ENCODE measurements at places on chromosomes 12 and 14.
A peak's percentile ranks its signal among the peaks of the same experiment; 100 is the strongest.

DNA sequence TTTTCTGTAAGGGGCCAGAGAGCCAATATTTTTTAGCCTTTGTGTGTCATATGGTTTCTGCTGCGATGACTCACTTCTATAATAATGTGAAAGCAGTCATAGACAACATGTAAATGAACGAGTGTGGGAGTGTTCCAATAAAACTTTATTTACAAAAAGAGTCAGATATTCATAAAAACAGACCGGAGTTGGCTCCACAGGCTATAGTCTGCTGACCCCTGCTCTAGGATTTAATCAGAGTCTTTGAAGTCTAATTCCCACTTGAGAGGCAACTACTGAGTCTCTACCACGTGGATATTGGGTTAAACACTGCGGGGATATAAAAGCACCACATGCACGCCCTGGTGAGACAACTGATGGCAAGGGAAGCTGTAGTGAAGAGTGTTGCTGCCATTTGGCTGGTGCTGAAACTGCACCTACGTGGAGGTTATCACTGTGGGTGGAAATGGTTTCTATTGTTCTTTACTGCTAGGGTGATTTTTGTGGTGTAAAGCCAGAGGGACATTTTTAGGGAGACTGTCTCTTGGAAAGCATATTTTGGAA, 3.6 kb upstream of the NINJ2 start:
- no peak for DNase-seq

GRCh38 chr14:40623643-40624042, 983.0 kb upstream of the LRFN5 start:
- peak; percentile 18 for DNase-seq

- DNase-seq = no peak
These were observed 33.3 kb downstream of the HEATR5A start for GRCh38 chr14:31387091-31387490.

GRCh38 chr14:74577247-74577947, 34.6 kb downstream of the LTBP2 start:
- no peak for DNase-seq

GRCh38 chr12:80299219-80299618, 144.8 kb upstream of the PTPRQ start:
- DNase-seq = no peak

- DNase-seq = no peak
These were observed 24.2 kb upstream of the RHOJ start for GRCh38 chr14:63180011-63180410.

GRCh38 chr14:68585690-68586089, 207.2 kb downstream of the ZFP36L1 start:
- DNase-seq = no peak

- no peak for DNase-seq
These were observed 6.7 kb downstream of the CIT start for GRCh38 chr12:119870457-119870856.

- no peak for DNase-seq
These were observed 41.4 kb downstream of the ATL1 start for GRCh38 chr14:50601394-50601793.

- DNase-seq = no peak
These were observed 495.4 kb upstream of the SEL1L start for GRCh38 chr14:82029038-82029437.

DNA sequence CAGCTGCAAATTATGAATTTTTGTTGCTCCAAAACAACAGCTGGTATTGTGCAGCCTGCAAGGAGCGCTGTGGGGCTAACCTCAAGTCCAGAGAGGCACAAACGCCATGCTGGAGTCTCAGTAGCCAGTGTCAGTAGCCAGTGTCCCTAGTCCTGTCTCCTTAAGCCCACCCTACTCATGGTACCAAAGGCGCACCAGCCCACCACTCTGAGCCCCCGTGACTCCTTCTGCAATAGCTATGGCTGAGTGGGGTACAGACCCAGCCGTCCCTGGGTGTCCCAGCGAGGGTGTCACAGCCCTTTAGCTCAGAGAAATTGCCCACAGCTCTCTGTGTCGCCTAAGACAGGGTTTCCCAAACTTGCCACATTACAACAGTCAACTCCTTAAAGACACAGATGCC, 65.2 kb downstream of the ARL6IP4 start:
- no peak for DNase-seq

DNA sequence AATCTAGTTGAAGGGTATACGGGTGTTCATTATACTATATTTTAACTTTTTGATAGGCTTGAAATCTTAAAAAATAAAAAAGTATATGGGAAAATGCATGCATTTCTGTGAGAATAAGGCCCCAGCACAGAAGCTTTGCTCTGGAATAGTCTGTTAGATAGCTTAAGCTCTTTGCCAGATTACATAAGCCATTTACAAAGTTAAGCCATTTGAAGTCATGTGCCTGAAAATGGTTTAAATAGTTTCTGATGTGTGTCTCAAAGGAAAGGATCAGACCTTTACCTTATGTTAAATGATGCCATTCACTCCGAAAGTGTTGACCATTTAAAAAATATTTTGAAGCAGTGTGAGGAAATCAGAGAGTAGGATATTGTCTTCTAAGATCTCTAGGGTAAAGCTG, 51.3 kb downstream of the WASHC4 start:
- no peak for DNase-seq

- DNase-seq = no peak
These were observed 136.0 kb downstream of the KSR2 start for GRCh38 chr12:117832459-117833457.

DNA sequence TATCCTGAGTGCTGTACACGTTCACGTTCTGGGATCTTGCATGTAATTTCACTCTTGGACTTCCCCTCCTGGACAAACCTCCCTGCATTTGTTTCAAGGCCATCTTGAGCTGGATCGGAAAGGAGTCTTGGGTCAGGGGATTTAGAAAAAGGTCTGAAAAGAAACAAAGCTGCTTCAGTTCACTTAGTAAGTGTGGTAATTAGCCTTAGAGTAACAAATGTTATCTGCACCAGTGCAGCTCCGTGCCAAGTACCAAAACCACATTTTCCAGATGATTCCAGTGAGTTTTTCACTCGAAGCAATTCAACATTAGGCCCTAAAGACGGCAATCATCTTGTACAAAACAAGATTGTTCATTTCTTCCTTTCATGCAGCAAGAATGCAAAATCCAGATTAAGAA, 39.4 kb upstream of the ATXN2 start:
- DNase-seq = no peak

DNA sequence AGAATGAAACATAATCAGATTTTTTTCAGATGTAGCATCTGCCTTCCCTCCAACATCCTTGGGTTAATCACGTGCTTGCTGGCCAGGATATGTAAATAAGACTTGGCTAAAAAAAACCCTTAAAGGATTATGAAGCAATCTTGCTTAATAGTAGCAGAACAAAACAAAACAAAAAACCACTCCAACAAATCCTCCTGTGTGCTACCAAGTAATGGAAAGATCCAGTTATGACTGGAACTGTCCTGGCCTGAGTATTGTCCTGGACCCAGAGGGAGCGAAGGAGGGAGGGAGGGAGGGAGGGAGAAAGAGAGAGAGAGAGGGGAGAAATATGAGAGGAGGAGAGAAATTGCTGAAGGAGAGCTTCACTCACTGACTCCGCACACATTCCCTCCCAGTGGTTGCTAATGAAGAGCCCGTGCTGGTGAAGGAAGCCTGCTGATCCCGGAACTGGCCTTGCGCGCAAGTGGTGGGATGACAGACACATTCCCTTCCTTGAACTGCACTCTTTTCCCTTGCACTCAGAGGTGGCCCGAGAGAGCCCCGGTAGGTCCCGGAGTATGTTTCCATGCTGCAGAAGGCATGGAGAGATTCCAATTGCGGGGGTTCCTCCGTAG, 57.2 kb downstream of the HMGA2 start:
- no peak for DNase-seq

DNA sequence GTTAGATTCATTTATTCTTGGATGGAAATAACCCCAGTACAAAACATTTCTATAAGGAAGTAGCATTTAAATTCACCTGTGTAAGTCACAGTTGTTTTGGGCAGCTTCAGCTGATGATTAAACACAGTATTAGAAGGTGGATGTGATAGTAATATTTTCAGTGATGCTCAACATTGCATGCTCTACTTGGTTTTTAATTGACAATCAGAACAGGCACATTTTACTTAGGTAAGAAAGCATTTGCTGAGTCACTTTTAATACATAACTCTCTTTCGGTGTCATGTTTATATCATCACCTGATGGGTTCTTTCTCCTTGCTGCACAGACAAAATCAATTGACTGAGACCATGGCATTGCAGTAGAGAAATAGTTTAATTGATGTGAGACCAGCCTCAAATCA, 80.7 kb downstream of the CMAS start:
- DNase-seq = no peak

GRCh38 chr12:132284827-132285741, 44.3 kb downstream of the GALNT9 start:
- DNase-seq = no peak

DNA sequence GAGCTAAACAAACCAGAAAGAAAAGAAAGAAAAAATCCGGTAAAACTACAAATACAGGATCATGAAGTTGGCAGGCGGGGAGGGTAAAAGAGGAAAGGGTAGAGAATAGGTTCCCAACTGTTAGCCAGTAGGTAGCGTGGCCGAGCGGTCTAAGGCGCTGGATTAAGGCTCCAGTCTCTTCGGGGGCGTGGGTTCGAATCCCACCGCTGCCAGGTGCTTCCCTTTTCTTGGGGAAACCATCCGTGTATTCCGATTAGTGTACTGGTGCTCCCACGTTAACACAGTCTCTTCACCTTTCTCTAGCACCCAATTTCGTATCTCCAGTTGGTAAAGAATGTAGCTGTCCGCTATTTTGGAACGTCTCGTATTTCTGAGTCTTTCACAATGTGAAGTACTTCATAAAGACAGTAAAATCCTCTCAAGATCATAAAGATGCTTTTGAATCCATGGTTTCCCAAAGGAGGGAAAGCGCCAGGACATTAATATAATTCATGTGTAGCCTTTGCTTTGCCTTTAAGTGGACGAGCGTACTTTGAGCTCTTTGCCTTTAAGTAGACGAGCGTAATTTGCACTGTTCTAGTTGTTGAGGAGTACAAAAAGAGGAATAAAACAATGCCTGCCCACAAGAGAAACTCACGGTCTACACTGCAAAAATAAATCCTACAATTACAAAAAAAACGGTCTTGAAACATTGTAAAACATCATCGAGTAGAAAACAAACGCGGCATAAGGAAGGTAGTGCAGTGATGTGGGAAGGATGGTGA, 19.0 kb upstream of the RNASE12 start:
- DNase-seq = no peak

GRCh38 chr14:55124774-55125386, 4.2 kb upstream of the LGALS3 start:
- DNase-seq = no peak

DNA sequence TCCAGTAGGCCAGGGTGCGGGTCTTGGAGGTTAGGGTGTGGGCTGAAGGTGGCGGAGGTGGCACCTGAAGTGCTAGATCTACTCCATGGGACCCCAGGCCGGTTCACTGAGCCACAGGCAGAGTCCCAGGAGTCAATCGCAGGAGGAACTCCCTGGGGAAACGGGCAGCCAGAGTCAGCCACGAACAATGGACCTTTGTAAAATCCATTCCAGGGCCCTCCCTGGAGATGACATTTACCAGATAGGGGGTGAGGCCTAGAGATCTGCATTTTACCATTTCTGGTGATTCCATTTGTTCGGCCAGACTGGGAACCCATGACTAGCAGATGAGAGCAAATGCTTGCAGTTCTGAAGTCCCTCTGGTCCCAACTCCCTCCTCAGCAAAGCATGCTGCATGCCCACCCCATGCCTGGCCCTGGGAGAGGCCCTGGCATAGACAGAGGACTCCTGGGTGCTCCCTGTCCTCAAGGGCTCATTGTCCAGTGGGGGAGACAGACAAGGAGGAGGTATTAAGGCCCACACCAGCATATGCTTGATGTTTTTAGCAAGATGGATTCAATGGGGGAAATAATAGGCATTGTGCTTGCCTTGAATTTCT, 115.5 kb downstream of the EML1 start:
- no peak for DNase-seq

DNA sequence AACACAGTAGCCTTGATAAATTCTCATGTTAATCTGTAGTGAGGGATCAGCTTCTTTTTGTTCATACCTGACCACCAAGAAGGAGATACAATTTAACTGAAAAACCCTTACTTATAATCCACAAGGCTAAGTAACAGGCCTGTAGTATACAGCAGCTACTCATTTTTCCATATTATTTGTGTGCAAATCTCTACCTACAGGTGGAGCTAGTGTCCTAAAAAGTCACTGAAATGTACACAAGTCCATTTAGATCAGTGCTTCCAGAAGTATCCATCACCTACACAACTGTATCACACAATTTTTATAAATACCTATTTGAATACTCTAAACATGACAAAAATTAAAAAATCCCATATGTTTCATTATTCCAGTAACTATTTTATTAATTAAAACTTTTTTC, 173.2 kb downstream of the SLC35F4 start:
- DNase-seq = no peak

DNA sequence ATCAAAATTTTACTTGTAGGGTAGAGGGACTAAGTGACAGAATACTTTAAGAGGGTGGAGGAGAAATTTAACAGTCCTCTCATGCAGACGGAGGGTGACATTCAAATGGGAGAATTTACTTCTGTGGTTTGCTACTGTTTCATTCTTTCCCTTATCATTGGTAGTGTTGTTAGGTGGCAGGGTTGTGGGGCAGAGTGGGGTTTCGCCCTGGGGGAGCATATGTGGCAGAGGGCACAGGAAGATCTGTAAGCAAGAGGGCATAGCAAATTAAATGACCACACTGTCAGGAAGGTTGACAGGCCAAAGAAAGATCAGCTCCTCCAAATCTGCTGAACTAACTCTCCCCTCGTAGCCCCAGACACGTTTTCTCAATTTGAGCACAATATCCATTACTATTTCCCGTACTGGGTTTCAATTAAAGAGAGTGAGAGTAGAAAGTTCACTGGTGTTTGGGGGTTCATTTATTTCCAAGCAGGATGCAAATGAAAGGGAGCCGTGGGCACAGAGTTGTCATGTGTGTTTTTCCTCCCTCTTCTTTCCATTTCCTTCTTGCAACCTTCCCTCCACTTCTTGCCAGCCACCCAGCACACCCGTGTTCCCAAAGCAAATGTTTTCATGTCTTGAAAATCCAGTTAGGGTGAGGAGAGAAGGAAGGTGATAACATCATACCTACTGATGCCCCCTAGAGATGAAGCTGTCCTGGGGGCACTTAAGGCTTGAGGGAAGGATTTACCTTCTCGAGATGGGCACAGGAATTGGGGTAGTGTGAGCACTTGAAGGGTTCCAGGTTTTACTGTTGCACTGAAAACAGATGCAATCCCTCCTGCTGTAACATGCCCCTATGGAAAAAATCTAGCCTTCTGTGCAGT, 6.5 kb upstream of the TBX3 start:
- no peak for DNase-seq

DNA sequence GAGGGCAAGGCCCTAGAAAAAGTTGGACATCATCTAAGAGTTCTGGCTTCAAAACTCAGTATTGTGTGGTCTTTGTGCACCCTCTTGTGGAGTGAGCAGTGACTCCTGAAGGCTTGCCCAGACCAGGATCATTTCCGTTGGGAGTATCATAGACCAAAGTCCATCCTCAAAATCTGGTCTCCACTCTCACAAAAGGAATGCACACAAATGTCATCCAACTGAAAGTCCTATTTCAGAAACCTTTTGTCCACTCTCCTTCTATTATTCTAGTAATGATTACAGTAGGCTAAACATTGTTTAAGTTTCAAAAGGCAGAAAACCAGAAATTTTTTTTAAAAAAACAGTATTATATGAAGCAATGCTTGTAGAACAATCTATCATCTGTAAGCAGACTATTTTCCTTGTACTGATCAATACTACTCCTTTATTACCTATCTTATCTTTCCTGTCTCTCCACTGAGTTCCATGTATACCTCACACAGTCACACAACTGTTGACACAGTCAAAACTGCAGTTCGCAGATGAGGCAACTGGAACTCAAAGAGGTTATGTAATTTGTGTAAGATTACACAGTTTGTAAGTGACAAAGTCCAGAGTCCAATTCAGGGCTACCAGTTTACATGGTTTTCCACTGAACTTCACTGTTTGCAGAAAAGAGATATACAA, 41.4 kb downstream of the COX16 start:
- DNase-seq = peak; percentile 8

Measured in NCI-H2081 treated with DMSO at 0.1 percent for 48 hours (cell line).